HS-27A (cell line): ENCODE measurements at places on chromosomes 6 and 20.

DNA sequence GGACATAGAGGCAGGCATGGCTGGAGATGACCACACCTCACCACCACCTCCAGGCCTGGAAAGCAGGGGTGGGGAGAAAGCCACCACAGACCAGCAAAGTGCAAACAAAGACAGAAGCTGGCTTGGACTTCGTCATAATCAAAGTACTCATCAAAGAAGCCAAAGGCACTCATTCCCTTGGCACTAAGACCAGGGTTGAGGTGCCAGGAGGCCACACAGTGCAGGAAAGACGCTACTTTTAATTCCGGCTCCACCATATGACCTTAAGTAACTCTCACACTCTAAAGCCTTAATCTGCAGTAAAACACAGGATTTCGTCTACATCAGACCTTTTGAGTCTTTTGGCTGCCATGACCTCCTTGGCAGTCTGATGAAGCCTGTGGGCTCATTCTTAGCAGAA lies 123.1 kb downstream of the HIVEP2 start:
- no peak for DNase-seq

GRCh38 chr6:20217324-20217855 lies 5.1 kb upstream of the MBOAT1 start:
- no peak for DNase-seq

DNA sequence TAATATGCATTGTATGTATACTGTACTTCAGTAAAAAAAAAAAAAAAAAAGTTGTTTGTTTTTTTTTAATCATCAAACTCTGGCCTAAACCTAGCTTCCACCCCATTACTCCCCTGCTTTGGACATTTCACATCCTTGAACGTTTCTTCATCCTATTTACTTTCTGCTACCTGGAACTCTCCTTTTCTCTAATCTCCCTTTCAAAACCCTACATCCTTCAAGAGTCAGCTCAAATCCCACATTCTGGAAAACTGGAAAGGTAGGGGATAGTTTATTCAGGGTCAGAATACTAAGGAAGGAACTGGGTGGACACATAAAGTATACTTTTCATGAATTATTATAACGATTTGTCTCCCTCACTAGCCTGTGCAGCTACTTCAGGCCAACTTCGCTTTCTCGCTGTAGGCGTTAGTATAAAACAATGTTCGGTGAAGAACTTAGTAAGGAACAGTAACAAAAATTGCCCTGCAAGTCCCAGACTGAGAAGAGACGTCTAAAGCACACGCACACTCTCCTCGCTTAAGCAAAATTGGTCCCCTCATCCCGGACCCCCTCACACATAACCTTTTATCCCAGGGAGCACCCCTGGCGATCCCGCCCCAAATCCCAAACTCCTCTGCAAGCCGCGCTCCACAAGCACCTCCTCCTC lies 775 bp downstream of the PIGU start:
- no peak for DNase-seq

- no peak for DNase-seq
These were observed 76.2 kb downstream of the ATXN1 start for GRCh38 chr6:16684896-16685554.
